ENCODE measurements at places on chromosomes 4 and X. TPM values are rescaled to one million over a fixed set of nuclear protein-coding genes. Genes with fewer than 3 reads are reported as not detected.

- DNase-seq = peak; percentile 62
Observed at GRCh38 chrX:46642145-46642544, 68.6 kb downstream of the CHST7 start.

DNA sequence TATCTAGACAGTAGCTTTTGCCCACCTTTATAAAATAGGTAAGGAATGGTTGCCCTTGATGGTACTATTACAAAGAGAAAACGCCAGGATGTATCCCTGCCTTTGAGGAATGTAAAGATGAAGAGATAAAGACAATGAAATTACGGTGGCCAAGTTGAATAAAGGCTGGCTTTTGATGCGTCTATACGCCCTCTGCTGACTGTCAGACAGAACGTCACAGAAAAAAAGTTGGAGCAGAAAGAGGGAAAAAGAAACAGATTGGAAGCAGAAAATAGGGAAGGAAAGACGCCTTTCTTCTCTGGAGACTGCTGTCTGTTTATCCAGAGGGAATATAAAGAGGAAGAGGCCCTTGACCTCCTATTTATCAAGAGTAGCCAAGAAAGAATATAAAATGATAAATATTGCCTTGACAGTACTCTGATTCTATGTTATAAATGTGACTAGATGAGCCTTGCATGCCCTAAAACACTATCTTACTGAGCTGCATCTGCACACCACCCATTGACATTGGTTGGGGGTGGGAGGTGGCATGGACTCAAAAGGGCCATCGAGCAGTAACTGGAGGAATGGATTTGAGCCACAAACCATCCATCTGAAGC, 30.6 kb downstream of the PCDH19 start:
- DNase-seq = peak; percentile 35

DNA sequence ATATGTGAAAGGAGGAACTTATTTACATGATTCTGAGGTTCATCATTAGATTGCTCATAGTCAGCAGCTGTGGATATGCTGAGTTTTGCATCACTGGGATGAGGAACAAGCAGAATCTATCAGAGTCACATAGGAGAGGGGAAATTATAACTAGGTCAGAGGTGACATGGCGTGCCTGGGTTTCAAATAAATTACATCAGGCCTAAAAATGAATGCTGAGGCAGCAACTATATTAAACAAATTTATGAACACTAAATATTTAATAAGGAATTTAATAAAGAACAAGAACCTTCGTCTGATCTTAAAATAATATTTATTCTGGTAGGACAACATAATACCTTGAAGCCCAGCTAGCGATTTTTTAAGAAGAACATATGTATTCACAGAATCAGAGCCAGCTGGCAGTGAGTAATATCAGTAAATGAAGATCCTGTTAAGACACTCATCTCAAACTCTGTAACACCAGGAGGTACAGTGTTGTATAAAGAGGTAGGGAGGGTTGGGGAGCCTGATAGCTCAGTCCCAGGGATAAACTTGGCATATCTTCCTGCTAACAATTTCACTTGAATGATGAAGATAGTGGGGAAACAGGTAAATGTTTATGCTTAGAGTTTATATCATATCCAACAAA, 60.9 kb upstream of the HS3ST1 start:
- no peak for DNase-seq

GRCh38 chr4:101199507-101200285, 147.6 kb downstream of the PPP3CA start:
- no peak for DNase-seq

GRCh38 chr4:159163521-159163920, 60.6 kb downstream of the RAPGEF2 start:
- DNase-seq = no peak

The UCP1 gene
- not detected for total RNA-seq

DNA sequence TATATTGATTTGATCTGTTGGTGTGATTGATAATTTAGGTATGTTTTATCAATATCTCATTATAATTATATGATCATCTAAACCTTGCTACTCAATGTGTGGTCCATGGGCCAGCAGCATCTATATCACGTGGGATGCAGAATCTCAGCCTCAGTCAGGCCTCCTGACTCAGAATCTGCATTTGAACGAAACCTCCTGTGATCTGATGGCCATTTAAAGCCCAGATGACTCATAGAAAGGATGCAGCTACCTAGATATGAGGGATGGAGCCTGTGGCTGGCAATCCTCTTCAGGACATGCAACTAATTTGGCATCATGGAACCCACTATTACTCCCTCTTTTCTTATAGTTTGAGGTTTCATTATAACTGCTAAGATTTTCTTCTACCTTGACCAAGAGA, 11.3 kb upstream of the CHRNA9 start:
- no peak for DNase-seq

GRCh38 chr4:92100975-92101374, 202.8 kb upstream of the GRID2 start:
- DNase-seq = no peak

DNA sequence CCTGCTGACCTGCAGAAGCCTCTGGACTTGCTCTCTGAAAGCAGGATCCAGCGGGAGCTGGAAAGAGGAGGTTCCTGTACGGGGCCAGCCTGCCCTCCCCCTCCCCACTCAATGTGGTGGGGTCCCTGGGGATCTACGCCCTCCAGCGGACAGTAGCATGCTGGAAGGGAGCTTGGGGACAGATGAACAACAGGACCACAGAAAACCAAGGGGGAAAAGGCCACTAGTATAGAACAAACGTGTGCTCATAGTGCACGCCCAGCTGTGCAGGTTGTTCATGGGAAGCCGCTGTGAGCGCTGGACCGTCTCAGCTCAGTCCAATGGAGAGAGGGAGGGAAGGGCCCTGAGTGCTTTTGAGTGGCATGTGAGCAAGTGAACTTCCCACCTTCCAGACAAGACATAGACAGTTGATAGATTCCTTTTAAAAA, 15.8 kb downstream of the HMX1 start:
- DNase-seq = peak; percentile 37

GRCh38 chr4:61427818-61428495, 227.8 kb downstream of the ADGRL3 start:
- no peak for DNase-seq

The IL3RA gene
- total RNA-seq = 0.11 TPM

DNA sequence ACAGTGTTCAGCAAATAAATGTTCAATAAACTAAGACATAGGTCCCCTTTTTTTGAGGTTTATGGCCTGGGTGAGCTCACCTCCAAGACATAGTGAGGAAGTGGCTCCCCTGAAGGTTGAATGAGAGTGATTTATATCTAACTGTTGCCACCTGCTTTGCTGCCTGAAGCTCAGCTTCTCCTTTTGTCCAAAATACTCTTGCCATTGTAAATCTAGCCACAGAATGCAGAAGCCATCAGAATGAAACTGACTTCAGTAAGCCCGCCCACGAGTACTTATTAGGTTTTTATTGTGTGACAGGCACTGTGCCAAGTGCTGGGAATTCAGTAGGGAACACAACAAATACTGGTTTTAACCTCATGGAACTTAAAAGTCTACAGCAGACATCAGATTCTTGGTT, 18.0 kb downstream of the SPINK2 start:
- peak; percentile 13 for DNase-seq

GRCh38 chr4:158998624-158999023, 104.3 kb upstream of the RAPGEF2 start:
- no peak for DNase-seq

GRCh38 chr4:82694046-82694445, 104.5 kb downstream of the SCD5 start:
- no peak for DNase-seq

- peak; percentile 86 for DNase-seq
Observed at GRCh38 chr4:81405900-81406401, 65.8 kb downstream of the RASGEF1B start.

GRCh38 chr4:120218981-120219380, 152.3 kb upstream of the MAD2L1 start:
- DNase-seq = no peak

The DGKQ gene
- total RNA-seq = 17.1 TPM

GRCh38 chr4:60723796-60724195, 476.3 kb upstream of the ADGRL3 start:
- DNase-seq = no peak

GRCh38 chr4:7843831-7844593, 95.6 kb downstream of the AFAP1 start:
- DNase-seq = peak; percentile 57

GRCh38 chr4:182246401-182247205, 3.4 kb downstream of the TENM3 start:
- peak; percentile 71 for DNase-seq

GRCh38 chrX:8504451-8504850, 39.8 kb downstream of the VCX3B start:
- DNase-seq = peak; percentile 84

DNA sequence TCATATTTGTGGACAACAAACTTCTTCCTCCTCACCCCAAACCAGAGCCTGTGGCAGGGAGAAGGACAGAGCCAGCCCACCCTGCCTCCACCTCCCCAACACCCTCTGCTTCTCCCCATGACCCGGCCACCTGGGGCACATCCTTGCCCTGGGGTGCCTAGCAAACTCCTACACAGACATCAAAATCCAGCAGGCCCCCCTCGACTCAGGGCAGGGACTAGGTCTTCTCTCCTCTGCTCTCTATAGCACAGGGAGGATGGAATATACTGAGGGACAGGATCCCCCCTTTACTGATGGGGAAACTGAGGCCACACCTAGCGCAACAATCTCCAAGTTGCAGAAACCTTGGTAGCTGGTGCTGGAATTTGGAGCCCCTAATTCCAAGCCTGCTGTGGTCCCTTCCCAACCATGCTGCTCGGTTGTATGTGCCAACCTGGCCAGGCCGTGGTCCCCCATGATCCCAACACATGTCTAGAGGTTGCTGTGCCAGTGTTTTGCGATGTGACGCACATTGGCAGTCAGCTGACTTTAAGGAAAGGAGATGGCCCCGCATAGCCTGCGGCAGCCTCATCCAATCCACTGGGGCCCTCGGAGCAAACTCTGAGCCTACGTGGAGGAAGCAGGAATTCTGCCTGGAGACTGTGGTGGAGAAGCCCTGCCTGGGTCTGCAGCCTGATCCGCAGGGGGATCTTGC, 53.9 kb upstream of the ADRA2C start:
- no peak for DNase-seq

DNA sequence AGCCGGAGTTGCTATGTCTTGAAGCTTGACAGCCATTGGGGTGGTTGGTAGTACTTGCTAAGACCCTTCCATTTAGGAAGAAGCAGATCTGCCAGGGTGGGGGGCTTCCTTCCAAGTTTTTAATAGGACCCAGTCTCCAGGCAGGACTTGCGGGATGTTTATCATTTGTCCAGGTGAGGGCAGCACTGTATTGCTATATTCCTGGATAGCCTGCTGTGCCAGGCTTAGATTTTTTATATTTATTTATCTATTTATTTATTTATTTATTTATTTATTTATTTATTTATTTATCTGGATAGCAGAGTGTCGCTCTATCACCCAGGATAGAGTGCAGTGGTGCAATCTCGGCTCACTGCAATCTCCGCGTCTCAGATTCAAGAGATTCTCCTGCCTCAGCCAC, 87.4 kb upstream of the CT45A1 start:
- DNase-seq = peak; percentile 0

The BMP3 gene
- not detected for total RNA-seq

DNA sequence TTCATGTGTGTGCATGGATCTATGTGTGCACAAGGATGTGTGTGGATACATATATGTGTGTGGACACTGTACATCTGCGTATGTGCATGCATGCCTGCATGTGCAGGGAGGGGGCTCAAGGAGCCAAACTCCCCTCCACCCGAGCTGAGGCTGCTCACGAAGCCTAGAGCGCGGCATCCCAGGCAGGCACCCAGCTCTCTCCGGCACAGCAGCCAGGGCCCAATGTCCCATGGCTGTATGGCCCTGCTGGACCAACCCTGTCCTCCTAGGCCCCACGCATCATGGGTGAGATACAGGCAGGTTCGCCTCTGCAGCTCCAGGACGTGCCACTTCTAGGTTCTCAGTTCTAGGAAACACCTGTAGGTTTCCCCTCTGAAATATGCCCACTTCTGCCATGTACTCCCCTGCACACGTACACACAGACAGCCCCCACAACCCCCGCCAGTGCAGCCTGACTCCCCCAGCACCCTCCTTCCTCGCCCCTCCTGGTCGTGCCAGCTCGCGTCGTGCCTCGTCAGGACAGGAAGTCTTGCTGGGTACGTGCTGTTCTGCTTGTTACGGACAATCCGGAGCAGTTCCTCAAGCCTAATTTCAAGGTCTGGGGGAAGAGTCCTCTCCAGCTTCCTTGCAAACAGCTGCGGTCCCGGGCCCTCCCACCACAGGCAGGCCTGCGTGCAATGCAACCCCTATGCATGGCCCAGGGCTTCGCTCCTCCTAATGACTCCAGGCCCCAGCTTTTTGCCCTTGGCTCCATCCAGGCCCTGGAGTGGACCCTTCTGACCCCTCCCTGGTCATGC, 3.2 kb upstream of the ADRA2C start:
- DNase-seq = no peak

The SNCA gene
- 87.8 TPM for total RNA-seq

- DNase-seq = no peak
Observed at GRCh38 chr4:153224474-153224873, 20.2 kb downstream of the TRIM2 start.

DNA sequence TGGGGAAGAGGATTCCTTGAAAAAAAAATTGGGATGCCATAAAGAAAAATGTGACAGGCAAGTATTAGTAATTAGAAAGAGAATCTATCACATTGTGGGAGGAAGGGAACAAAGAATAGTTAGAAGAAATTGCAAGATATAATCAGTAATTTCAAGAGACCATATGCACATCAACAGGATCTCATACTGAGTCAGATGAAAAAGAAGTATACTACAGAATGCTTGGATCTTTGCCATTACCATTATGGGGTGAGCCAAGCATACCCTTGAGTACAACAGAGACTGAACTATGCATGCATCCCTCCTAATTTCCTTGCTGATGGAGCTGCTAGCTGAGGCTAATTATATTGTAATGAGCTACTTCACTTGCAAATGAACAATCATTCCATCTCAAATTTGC, 287.6 kb downstream of the PAPSS1 start:
- DNase-seq = no peak

The MEPE gene
- not detected for total RNA-seq

DNA sequence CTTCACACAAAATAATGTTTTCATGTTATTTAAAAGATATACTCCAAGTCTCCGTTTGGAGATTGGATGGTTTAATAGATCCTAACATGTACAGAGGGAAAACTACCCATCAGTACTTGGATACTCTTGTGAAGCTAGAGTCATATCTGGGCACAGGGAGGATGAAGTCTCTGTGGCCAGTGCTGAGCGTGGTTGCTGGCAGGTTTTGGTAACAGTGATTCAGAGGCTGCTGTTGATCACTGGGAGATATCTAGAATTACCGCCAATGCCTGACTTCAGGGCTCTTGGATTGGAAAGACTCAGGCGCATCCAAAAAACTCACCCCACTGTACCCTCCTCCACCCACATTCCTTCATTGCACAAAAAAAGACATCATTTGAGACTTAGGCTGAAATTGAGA, 107.2 kb upstream of the PGRMC2 start:
- DNase-seq = peak; percentile 34

Measured in cardiac muscle cell (in vitro differentiated cells and primary cell).